ENCODE measurements at places on chromosomes 7 and 10. TPM values are rescaled to one million over a fixed set of nuclear protein-coding genes. Genes with fewer than 3 reads are reported as not detected.
A peak's percentile ranks its signal among the peaks of the same experiment; 100 is the strongest.

Gene PTPRN2
- 6.8 TPM for total RNA-seq

Gene SPACDR
- total RNA-seq: 1.7 TPM

Gene GNAI1
- total RNA-seq: 32.1 TPM

Gene WNT8B
- total RNA-seq: 0.18 TPM

Gene PNLIPRP2
- total RNA-seq: not detected

DNA sequence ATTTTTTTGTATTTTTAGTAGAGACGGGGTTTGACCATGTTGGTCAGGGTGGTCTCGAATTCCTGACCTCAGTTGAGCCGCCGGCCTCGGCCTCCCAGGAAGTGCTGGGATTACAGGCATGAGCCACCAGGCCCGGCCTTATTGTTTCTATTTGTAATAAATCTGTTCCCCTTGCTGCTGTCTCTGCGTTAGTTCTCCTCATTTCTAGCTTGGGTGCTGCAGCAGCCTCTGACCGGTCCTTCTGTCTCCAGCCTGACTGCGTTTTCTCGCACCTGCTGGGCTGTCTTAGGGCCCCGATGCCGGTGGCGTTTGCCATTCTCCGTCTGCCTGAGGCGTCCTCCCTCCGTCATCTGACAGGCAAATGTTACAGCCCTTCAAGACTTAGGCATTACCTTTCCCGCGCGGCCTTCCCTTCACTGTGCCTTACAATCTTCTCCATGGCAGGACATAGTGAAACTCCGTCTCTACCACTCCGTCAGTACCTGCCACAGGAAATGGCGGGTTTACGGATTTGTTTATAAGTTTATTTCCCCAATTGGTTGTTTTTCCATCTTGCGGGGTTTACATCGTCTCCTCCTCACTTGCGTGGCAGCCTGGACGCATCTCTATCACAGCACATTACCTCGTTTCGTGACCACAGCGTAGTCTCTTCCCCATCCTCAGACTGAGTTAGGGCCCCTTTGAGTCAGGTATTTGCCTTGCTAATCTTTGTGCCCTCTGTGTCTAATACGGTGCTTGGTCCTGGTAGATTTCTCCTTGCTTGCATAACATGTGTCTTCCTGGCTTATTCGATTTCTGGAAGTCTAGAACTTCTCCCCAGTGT is 2.3 kb upstream of the GIMAP8 start:
- H3K4me3 ChIP-seq: no peak overlapping the region
- DNase-seq: no peak

- H3K4me3 ChIP-seq: no peak overlapping the region
- no peaks in the 10 kb centered on the region for H3K36me3 ChIP-seq
- no peak overlapping the region for H3K27ac ChIP-seq
- no peak for DNase-seq
- H3K27me3 ChIP-seq: no peaks in the 10 kb centered on the region
- no peaks in the 10 kb centered on the region for H3K4me1 ChIP-seq
These were observed 62.1 kb upstream of the PRKAR2B start for GRCh38 chr7:106982415-106982814.

DNA sequence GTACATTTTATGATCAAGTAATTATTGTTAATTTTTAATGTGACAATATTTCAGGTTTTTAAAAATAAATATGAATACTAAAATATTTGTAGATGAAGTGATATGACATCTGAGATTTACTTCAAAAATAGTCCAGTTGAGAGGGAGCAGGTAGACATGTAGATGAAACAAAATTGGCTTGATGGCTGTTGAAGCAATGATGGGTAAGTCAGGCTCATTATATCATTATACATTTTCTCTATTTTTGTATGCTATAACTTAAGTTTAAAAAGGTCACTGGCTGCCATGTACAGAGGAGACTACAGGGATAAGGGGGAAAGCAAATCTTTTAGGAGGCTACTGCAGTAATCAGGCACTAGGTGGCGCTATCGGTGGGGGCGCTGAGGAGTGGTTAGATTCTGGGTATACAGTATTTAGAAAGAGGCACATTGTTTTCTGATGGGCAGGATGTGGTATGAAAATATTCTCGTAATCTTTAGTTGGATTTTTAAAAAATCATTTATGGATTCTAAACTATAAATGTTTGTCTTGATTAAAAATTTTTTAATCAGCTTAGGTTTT is 189.8 kb upstream of the IMMP2L start:
- no peak overlapping the region for H3K27ac ChIP-seq
- no peak overlapping the region for H3K4me3 ChIP-seq
- peaks cover 28% of the 10 kb centered on the region for H3K36me3 ChIP-seq
- peak; percentile 66 for DNase-seq

- no peaks in the 10 kb centered on the region for H3K36me3 ChIP-seq
- H3K4me1 ChIP-seq: no peaks in the 10 kb centered on the region
- H3K27ac ChIP-seq: no peak overlapping the region
- no peaks in the 10 kb centered on the region for H3K27me3 ChIP-seq
These were observed 178.4 kb downstream of the NSUN6 start for GRCh38 chr10:18472977-18473376.

- H3K27ac ChIP-seq: no peak overlapping the region
- H3K4me3 ChIP-seq: no peak overlapping the region
- peaks cover 6% of the 10 kb centered on the region for H3K36me3 ChIP-seq
- H3K4me1 ChIP-seq: no peaks in the 10 kb centered on the region
- DNase-seq: no peak
- no peaks in the 10 kb centered on the region for H3K27me3 ChIP-seq
These were observed 10.1 kb downstream of the ATXN7L1 start for GRCh38 chr7:105866102-105866801.

- H3K4me1 ChIP-seq: no peaks in the 10 kb centered on the region
- no peak overlapping the region for H3K27ac ChIP-seq
- DNase-seq: no peak
- H3K4me3 ChIP-seq: no peak overlapping the region
These were observed 103.8 kb upstream of the AKR1E2 start for GRCh38 chr10:4721999-4722753.

GRCh38 chr10:5076615-5077014 is 17.6 kb upstream of the AKR1C3 start:
- no peak overlapping the region for H3K4me3 ChIP-seq
- H3K4me1 ChIP-seq: peaks cover 10% of the 10 kb centered on the region
- peak overlapping the region; percentile 20 for H3K27ac ChIP-seq
- H3K36me3 ChIP-seq: no peaks in the 10 kb centered on the region
- no peak for DNase-seq

DNA sequence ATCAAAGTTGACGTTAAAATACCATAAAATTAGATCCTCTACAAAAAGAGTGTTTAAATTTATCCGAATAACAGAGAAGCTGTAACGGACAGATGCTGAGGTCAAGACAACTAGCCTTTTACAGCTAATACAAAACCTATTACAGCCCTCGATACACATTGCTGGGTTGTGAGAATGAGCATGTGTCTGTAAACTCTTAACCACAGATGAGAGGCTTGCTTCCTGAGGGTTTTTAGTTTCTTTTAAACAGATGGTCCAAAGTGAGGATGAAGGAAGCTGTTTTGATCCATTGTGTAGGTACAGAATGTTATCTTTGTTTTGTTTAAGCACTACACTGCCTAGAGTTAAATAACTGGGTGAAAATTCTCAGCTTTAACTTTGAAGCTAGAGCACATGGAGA is 578.2 kb downstream of the PARD3 start:
- no peak overlapping the region for H3K4me3 ChIP-seq
- DNase-seq: no peak
- no peaks in the 10 kb centered on the region for H3K36me3 ChIP-seq

All from lower lobe of right lung (tissue), 2 donors.